ENCODE measurements at places on chromosomes 7 and 10.

DNA sequence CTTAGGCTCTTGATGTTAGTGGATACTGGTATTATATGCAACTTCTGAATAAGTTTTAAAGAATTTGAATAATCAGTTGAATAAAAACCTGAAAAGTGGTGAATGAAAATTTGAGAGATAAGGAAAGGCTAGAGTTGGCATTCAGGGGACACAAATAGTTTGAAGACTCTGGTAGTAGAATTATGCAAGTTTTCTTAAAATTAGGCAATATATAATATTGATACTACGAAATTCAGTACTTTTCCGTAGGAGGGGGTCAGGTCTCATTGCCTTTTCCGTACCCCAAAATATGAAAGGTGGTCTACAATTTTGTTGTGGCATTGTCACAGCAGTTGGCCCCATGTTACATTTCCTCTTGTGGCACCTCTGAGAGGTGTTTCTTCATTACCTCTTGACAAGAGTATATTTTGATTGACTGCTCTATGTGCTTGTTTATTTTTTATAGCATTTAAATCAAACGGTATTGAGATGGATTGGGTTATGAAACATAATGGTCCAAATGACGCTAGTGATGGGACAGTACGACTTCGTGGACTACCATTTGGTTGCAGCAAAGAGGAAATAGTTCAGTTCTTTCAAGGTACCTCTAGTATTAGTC lies 4.1 kb upstream of the PBLD start:
- no peak for DNase-seq

DNA sequence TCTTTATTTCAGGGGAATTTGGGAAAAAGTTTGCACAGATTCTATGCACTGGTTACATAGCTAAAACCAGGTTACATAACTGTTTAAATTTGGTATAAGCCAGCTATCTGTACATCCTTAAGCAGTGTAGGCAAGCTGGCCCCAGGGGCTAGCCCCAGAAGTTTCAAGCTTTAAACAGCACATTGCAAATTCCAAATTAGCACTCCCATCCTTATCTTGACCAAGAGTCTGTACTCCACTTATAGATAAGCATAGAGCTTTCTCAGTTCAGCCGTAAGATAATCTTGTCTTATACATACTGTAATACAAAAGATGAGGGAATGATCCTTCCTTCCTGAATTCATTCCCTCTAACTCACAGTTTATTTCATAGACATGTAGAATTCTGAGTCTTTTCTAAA lies 109.3 kb downstream of the SPAG6 start:
- no peak for DNase-seq

- no peak for DNase-seq
Measured at GRCh38 chr10:47051741-47052238, 140.6 kb downstream of the PTPN20 start.

DNA sequence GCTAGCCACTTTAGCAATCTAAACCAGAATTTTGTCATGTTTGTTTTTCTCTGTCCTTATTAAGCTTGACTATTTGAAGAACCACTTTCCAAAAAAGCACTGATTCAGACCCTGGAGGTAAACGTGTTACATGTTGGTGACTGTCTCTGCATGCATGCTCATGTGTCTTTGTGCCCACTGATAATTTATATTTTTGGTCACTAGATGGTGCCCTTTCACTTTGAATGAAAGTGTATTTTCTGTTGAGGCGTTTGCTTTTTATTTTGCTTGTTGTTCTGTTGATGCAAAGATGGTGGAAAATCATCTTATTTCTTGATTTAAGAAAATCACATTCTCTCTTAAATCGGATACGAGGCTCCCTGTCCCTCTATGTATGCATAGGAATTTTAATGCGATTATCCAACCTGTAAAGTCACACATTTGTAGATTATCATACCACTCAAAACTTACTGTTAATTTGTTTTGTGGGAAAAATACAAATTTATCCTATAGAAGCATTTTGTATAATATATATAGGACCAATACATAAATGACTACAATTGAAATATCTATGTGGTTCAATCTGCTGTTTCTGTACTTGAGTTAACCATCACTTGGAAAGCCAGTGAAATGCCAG lies 269.3 kb downstream of the BICC1 start:
- DNase-seq = no peak

DNA sequence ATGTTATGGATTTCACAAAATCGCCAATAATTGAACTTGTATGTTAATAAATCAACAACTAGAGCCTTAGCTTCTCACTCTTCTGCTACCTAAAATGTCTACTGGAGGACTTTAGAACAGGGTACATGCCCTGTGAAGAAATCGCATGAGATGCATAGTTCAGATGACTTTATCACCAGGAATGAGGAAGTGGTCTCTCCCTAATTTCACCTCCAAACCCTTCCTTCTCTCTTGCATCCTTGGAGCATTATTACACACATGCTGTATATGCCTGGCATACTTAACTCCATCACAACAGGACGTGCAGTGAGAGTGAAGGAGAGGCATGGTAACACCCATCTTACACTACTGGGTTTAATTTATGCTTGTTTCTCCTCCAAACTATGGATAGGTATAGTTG lies 27.8 kb downstream of the RHEB start:
- DNase-seq = no peak

DNA sequence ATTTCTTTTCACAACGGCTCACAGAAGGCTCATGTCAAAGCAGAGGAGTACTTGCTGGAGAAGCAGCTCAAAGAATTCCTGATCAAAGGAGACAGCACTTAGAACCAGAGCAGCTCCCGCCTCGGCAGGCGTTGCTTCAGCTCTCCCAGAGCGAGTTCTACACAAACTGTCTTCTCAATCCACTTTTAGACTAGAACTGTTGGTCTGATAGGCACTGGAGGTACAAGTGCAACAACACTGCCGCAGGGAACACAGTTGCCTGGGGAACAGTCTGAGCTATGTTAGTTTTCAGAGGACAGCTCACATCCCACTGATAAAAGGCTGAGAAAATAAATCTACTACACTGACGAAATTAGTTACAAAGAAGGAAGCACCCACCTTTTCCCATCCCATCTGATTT lies 35.4 kb downstream of the CYTH3 start:
- no peak for DNase-seq

DNA sequence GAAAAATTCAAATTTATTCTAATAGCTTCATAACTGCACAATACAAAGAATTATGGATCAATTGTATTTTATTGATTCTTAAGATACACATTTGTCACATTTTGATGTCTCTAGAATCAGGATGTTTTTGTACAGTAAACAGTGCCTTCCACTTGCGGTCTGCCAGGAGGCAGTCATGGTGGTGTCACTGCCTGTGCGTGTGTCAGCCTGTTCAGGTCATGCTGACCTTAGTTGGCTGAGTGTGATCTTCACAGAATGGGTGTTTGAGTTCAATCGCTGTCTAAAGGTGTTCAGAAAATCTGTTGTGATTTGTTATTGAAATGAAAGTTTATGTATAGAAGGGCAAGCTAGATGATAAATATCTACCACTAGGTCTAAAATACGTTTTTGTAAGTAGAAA lies 20.7 kb downstream of the SEC61A2 start:
- no peak for DNase-seq

DNA sequence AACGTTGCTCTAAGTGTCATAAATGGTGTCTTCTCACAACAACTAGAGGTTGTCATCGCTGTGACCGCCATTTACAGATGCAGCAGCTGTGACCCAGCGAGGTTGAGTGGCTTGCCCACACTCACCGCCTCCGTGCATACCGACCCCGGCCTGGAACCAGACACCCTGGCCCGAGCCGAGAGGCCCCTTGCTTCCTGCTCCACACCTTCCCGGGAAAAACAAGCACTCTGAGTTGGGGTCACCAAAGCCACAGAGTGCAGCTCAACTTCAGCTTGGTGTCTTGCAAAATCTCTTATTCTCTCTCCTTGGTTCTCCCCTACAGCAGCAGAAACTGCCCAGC lies 115.7 kb upstream of the PPP2R2D start:
- DNase-seq = no peak
